ENCODE measurements at places on chromosomes 16 and 17. TPM values are rescaled to one million over a fixed set of nuclear protein-coding genes. Genes with fewer than 3 reads are reported as not detected.

Gene C1QTNF1
- 1.9 TPM for polyA plus RNA-seq

Gene BCAS3
- polyA plus RNA-seq = 29.1 TPM

Gene JPH3
- 0.76 TPM for polyA plus RNA-seq

Gene RUNDC3A
- 1.8 TPM for polyA plus RNA-seq

Gene FA2H
- polyA plus RNA-seq = 3.1 TPM

Gene KRTAP3-1
- not detected for polyA plus RNA-seq

Gene HSD17B2
- polyA plus RNA-seq = 11.2 TPM
